ENCODE measurements at places on chromosomes 11 and 22. TPM values are rescaled to one million over a fixed set of nuclear protein-coding genes. Genes with fewer than 3 reads are reported as not detected.

DNA sequence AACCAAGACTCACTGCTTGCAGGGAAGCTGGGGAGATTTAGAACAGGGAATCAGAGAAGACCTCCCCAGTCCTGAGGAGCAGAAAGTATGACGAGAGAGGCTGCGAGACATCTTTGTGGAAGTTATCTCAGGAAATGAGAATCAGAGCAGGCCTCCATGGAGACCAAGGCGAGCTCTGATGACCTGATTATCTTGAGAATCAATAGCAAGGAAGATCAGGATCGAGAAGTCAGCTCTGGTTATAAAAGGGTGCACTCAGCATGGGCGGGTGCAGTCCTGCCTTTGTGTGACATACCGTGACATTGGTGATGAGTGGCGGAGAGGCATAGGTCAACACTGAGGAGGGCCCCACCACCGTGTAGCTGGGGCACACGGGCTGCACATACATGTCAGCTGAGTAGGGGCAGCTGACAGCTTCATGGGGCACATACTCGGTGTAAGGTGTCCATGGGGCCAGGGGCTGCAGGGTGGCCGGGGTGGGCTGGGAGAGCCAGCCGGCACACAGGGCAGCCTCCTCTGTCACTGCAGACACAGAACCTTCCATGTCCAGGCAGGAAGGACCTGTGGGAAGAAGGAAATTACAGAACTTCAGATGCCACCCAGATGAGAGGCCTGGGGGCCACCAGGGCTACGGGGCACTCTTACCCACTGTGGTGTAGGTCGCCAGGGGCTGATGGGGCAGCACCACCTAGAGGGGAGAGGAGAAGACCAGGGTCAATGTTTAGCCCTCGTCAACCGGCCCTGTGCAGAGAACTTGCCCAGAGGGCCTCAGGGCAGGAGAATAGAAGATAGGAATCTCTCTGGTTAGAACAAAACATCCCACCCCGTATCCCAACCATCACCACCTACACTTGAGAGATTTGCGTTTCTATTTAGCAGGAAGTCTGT lies 21.7 kb downstream of the POU2AF1 start:
- no peak for DNase-seq

- no peak for DNase-seq
These were observed 18.9 kb upstream of the RFPL3 start for GRCh38 chr22:32338757-32339156.

DNA sequence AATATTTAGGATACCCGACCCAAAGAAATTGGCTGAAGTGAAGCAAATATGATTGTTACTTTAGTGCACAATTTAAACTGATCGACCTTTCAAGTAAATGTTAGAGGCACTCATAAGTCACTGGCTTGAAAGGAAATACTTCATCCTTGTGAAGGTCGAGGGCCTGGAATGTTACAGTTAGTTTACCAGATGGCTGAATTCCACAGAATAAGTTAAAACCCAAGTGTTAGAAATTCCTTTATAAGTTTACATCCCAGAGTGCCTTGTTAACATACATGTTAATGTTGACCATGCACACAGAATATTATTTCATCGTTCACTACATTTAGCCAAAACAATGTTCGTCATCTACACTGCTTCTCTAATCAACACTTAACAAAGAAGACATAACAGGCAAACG lies 235.5 kb upstream of the ANO3 start:
- DNase-seq, result no peak

GRCh38 chr11:82906236-82906635 lies 4.7 kb downstream of the DDIAS start:
- DNase-seq, result peak; percentile 43

DNA sequence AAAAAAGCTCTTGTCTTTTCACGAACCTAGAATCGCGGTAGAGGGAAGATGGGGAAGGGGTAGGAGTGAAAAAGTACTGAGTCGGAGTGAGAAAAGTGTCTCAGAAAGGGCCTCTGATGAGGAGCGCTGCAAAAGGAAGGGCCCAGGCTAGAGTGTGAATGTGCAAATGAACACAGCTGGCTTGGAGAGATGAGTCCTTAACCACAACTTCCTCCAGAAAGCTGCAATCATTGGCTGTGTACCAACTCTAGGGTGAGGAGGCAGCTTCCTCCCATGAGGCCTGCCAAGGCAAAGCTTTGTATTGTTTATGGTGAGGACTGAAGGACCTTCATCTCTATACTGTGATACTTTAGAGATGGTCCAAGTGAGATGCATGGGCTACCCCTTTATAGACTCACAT lies 566.9 kb upstream of the ANO5 start:
- DNase-seq, result no peak

- DNase-seq, result no peak
These were observed 232.3 kb downstream of the JRKL start for GRCh38 chr11:96622026-96622634.

The CACNA1I gene
- under 0.01 TPM for total RNA-seq

- DNase-seq, result no peak
These were observed 14.0 kb upstream of the LRRC32 start for GRCh38 chr11:76684516-76684915.

DNA sequence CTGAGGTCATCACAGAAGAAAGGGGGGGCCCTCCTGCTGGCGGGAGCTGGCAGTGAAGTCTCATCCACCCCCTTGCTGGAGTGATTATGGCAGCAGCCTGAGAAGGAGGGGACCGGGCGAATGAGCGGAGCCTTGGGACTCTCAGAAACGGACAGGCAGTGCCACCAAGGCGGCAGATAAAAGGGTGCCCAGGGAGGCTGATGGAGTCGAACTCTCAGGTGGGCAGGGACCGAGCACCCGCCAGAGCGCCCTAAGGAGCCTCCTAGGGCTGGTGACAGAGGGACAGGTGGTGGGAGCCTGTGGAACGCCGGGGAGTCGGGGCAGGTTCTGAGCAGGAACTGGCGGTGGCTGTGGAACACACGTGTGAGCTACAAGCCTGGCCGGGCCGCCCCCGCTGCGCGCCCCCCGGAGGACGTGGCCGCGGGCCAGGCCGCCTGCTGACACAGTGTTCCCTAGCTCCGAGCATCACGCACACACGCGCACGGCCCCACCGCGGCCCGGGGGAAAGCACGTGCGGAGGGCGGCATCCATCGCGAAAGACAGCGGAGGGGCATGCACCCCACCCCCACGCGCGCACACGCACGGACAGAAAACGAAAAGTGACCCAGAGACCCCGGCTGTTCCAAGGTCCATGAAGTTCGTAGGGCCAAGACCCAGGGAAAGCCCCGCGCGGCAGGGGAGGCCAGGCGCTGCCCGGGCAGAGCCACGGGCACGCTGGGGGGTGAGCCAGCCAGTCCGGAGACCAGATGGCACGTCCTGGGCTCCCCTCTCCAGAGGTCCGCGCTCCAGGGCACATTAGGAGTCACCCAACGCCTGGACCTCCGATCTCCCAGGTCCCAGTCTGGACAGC lies 1.0 kb downstream of the VWCE start:
- DNase-seq, result peak; percentile 48

DNA sequence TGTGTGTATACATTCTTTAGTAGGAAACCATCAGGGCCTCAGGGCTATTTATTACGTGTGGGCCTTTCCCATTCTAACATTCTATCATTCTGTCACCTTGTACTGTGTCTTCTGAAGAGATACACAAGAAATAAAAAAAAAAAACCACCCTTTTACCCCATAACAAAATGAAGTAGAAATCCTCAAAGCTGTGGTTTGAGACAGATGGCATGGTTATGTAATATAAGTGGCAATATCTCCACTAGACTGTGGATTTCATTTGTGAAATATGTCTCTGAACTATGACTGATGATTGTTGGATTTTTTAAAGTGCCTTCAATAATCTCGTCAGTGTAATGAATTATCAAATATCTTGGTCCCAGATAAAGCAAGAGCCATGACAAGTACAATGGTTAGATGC lies 150.0 kb upstream of the BLID start:
- DNase-seq, result no peak

DNA sequence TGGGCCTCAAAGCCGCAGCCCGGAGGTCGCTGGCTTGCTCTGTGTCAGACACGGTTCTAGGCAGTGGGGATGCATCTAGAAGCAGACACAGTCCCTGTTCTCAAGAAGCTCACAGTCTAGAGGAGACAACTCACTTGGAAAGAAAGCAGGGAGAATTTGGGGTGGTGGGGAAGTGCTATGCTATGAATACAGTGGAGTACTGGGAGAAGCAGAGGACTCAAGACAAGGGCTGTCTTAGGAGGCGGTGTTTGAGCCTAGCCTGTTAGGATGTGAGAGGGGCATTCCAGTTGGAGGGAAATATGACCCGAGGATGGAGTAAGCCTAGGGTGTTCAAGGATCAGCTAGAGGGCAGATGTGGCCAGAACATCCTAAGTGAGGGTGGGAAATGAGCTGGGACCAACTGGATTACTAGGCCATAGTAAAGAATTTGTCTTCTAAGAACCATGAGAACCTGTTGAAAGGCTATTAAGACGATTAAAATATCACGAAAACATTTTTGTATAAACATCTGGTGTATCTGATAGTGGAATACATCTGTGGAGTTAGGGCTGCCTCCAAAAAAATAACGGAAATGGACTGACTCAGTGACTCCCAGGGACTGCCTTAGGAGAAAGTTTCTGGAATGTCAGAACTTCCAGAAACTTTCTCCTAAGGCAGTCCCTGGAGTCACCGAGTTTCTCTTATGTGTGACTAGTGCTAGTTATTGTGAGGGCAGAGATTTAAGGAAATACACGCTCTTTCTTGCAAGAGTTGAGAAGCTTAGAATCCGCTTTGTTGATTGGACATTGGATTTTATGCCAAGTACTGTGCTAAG lies 1.1 kb upstream of the PITPNB start:
- peak; percentile 72 for DNase-seq

DNA sequence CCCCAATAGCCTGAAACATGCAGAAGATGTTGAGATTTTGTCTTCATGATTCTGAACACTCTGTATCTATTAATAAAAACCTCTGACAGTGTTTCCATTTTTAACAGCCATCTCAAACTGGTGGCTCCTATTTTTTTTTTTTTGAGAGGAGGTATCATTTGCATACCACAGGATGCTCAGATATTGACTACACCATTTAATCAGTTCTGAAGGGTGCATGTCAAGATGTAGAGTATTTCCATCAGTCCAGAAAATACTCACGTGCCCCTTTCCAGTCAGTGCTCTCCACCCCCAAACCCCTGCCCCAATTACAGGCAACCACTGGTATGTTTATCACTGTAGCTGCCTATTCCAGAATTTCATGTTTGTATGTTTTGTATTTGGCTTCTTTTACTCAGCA lies 85.3 kb upstream of the SORL1-AS1 start:
- DNase-seq, result no peak

DNA sequence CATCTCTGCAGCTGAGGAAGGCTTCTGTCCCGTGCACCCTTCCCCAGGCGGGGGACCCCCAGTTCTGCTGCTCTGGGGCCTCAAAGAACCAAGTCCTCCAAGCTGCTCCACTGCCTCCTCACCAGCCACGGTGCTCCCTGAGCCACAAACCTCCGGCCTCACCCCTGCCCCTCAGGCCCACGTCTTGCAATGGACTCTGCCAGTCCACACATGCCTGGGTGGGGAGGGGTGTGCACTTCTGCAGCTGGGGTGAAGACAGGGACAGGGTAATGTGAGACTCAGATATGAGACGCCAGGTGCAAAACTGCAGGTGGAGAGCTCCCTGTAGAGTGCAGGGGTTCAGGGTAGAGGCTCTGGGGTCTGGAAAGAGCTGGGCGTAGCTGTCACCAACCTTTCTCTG lies 3.2 kb upstream of the PTDSS2 start:
- no peak for DNase-seq

The DMC1 gene
- total RNA-seq, result 0.18 TPM

- no peak for DNase-seq
These were observed 38.6 kb upstream of the CALCB start for GRCh38 chr11:15034687-15035267.

The C11orf87 gene
- total RNA-seq, result under 0.01 TPM

GRCh38 chr11:95917193-95918036 lies 6.5 kb downstream of the MTMR2 start:
- peak; percentile 30 for DNase-seq

DNA sequence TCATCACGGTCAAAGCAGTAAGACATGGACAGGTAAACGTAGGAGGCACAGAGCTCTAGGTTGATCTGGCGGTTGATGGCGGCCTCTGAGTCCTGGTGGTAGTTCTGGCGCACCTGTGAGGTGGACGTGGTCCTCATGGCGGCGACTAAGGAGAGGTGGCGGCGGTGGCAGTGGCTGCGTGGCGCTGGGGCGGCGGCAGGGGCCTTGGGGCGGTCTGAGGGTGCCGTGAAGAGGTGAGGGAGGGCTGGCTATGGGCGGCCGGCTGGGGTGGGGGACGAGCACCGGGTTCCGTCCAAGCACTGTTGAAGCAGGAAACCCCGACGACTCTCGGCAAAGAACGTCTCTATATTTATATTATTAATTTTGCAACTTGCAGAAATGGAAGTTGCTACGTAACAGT lies 85.6 kb downstream of the RSF1 start:
- no peak for DNase-seq
